NCI-H345 (cell line): ENCODE measurements at places on chromosomes 1 and 21.
A peak's percentile ranks its signal among the peaks of the same experiment; 100 is the strongest.

- no peak for DNase-seq
Observed at GRCh38 chr1:110773813-110774212, 99.1 kb upstream of the KCNA3 start.

DNA sequence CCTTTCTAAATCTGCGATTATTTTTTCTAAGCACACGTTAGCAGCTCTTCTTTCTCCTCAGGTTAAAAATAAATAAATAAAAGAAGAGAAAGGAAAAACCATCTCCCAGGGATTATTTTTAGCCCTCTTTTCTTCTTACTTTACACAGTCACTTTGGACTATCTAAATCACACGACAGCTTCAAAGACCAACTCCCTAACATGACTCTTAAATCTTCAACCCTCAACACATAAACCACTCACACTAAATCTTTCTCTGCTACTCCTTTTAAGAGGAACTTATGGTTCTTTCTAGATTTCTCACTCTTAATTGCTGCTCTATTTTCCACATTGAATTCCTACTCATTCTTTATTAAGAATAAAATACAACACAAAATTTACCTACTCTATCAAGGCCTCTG is 1095.0 kb upstream of the B3GALT2 start:
- DNase-seq, result no peak

DNA sequence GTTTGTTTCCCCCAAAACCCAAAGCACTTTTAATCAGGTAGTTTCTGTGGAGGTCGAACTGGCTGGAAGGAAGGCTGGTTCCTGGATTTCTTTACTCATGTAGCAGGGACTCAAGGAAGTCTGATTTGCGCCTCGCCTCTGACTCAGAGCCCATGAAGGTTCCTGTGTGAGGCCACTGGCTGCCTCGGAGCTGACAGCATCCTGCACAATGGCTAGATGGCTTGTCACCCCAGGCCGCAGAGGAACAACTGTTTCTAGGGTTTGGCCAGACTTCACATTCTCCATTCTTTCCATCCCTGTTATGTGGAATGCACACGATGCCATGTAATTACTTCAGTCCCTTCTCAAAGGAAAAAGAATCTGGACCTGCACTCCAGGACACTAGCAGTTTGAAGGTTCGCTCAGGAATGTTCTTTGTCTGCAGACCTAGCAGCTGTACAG is 39.1 kb upstream of the PRSS38 start:
- DNase-seq, result no peak

DNA sequence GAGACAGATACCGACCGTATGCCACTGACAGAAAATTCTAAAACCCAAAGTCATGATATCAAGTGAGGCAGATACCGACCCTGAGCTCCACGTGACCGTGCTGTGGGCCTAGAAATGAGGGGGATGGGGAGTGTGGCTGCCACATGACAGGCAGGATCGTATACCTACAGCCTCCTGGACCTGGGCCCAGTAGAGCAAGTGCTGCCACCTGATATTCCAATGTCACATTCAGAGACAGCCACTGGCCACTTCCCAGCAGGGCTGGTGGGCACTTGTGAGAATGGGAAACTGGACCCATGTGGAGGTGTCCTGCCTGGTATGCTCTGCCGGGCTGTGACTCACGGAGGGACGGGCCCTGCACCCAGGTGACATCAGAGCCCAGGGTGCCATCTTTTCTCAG is 44.6 kb upstream of the CLDN14 start:
- DNase-seq, result no peak

DNA sequence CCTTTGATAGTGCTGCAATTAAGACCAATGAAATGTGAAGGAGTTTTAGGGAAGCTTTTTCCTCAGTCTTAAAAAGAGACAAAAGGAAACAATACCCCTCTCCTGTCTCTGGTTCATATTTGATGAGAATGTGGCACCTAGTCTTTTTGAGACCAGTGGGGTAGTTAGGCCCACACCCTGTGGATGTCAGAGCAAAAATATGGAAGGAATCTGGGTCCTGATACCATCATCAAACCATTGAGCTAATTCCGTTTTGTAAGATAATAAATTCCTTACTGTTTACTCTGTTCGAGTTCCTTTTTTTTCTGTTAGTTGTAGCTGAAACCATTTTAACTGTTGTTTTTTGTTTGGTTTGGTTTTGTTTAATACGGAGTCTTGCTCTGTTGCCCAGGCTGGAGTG is 33.3 kb downstream of the PTPRC start:
- no peak for DNase-seq

DNA sequence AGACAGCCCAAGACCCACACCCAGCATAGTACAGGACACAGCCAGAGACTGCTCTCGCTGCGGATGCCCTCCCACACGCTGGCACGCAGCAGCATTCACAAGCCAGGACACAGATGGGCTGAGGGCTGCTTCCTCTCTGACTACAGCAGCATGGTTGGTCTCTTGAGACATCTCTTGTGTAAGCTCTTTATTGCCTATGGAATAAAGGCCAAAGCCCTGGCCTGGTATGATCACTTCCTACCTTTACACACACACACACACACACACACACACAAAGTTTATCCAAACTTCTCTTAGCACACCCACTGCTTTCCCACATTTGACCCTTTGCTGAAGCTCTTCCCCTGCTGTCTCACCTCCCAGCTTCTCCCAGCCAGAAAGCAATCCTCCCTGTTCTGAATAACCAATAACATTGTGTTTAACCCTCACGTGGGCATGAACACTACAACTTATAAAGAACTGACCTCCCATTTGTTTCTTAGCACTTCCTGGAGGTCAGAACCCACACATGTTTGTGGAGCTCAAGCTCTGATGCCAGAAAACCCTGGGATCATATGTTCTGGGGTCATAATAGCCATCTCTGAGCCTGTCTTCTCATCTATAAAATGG is 1.2 kb upstream of the LUZP1 start:
- no peak for DNase-seq

GRCh38 chr21:21028275-21028820 is 30.1 kb downstream of the NCAM2 start:
- DNase-seq, result no peak

DNA sequence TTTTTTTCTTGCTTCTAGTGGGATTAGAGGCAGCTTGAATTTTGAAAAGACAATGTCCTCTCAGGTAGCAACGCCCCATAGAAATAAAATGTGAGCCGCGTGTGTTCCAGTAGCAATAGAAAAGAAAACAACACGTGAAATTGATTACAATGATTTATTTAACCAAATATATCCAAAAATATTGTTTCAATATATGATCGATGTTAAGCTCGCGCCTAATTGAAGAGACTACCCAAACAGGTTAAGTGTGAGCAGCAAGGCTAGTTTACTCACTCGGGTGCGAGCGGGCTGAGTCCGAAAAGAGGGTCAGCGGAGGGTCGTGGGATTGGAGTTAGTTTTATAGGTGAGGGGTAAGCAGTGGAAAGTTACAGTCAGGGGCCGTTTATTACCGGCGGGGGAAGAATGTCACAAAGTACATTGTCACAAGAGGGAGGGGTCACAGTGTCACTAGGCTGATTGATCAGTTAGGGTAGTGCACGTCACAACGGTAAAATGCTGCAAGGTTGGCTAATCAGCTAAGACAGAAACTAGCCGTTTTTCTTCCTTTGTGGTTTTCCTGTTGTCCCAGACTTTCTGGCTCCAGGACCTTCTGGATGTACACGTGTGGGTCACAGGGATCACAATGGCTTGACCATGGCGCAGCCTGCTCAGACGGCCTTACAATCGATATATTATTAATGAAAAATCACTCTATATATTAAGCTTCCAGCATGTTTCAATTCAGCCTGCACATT is 697 bp upstream of the ZNF670 start:
- DNase-seq, result no peak

DNA sequence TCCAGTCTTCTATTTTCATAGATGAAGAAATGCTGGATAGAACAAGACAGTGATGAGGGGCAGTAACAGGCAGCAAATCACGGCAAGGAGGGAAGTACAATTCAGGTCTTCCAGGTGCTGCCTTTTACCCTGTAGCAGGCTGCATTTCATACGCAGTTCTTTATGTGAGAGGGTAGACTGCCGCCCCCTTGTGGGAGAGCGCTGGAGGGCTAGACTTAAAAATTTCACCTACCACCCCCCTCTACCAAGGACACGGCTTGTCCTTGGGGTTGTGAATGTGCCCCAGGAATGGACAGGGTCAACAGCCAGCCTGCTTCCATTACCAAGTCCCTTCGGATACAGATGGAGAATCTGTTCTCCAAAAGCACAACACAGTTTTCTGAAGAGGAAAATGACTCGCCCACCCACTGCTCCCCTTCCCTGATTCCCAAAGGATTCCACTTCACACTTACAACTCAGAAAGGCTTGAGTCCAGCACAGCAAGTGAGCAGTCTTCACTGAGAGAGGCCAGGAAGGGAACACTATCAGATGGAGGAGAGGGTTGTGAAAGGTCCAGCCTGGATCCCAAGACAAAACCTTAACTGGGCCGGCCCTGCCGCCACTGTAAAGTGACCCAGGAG is 7.4 kb downstream of the WDR77 start:
- no peak for DNase-seq

- DNase-seq, result no peak
Observed at GRCh38 chr1:53634571-53634979, 104.4 kb downstream of the GLIS1 start.

- peak; percentile 22 for DNase-seq
Observed at GRCh38 chr1:111592389-111593361, 26.9 kb upstream of the RAP1A start.

DNA sequence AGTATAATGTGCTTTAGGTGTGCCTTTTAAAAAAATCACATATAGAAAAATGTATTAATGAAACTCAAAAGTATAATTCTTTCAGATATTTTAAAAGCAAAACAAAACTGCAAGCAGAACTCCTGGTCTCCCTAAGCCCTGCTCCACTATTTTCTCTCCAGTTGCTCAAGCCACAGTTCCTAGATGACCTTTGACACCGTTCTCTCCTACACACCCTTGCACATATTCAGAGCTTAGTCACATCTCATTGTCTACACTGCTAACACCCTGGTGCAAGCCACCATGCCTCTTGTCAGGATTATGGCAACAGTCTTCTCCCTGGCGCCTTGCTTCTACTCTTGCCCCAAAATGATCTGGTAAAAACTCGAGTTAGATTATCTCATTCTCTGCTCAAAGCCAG is 50.2 kb upstream of the ROR1 start:
- DNase-seq, result no peak

- DNase-seq, result peak; percentile 5
Observed at GRCh38 chr21:26798856-26799751, 46.1 kb downstream of the ADAMTS1 start.

DNA sequence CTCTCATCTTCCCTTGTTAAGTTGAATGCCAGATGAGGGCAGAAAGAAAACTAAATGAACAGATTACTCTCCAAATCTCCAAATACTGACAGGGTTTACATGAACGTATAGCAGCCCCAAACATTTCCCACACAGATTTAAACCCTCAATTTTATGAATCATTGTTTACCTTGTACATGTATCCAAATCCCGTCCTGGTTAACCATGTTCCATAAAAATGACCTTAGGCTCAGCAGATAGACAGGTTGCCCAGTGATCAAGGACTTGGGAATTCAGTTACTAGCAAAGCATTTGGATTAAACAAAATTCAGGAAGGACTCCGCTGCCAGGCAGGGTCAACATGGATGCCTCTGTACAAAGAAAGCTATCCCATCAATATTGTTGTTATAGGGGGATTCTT is 213.5 kb downstream of the GPATCH2 start:
- no peak for DNase-seq

GRCh38 chr21:45618846-45619485 is 24.6 kb upstream of the PCBP3 start:
- no peak for DNase-seq

GRCh38 chr21:35006248-35006647 is 42.9 kb downstream of the RUNX1 start:
- DNase-seq, result no peak

DNA sequence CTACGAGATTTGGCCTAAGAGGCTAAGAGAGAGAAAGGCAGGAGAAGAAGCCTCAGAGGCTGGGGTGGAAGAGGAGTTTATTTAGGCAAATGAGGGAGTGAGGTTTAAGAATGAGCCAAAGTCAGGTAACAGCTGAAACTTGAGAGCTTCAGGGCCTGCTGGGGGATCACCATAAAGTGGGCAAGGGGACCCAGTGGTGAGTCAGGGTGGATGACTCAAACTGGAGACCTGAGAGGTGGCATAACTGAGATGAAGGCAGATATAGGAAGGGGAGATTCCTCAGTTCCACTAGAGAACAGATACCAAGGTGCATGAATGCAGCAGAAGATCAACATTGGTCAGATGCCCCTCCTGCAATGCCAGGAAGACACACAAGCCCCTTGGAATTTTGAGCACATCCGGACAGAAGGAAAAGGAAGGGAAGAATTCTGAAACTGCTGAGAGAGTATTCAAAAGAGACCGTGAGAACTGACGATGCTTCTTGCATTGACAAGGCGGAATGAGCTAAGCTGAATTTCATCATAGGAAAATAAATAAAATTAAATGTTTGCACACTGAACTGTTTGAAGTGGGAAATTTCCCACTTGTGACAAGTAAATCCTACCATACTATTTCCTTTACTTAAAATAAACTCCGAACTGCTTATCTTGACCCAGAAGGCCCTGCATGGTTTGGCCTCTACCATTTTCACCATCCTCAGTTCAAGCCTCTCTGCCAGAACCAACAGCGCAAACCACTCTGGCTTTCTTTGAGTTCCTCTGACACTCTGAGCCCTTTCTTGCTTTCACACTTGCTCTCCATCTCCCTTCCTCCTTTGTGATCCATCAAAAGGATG is 94.1 kb downstream of the NMNAT2 start:
- DNase-seq, result no peak

DNA sequence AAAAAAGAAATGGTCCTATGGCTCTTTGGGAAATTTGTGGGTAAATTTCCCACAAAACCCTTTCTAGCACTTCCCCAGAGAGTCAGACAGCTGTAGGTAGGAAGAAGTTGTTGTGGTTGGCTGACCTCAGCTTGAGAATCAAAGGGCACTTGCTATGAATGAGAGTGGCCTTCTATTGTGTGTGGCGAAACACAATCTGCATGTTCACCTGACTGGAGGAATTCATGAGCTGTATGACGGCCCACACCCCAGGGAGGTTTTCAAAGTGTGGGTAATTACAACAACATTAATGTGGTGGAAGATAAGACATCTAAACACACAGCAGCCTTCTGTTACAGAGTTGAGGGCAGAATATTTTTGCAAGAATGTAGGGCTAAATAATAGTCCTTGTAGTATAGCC is 38.8 kb downstream of the NGF start:
- no peak for DNase-seq

- no peak for DNase-seq
Observed at GRCh38 chr1:220894025-220894923, 15.0 kb downstream of the HLX start.

- DNase-seq, result no peak
Observed at GRCh38 chr1:159700312-159700711, 14.1 kb downstream of the CRP start.

DNA sequence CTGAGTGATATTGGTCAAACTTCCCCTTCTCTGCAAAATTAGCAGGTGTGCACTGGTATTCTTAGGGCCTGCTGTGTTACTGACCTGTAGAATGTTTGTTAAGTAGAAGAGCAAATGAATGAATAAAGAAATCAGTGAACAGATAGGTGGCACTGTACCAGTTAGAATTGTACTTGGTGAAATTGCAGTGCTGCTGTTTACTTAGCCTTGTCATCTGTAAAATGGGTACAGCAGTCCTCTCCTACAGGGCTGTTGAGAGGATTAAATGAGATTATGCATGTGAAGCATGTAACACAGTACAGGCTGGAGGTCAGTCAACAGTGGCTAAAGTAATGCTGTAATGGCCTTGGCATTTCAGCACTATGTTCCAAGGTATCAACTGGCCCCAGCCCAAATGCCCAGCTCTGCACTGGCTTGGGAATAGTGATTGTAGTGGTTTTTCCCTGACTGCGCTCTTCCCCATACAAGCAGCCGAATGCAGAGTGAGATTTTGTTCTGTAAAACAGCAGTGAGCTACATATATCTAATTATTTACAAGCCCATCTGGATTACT is 10.5 kb downstream of the VANGL1 start:
- no peak for DNase-seq
